ENCODE measurements at places on chromosomes 4 and X. TPM values are rescaled to one million over a fixed set of nuclear protein-coding genes. Genes with fewer than 3 reads are reported as not detected.

Gene RASL11B
- total RNA-seq: 71.4 TPM

Gene PKD2
- total RNA-seq: 29.4 TPM

Gene MAD2L1
- total RNA-seq: 93.0 TPM

Gene HDX
- 10.2 TPM for total RNA-seq

Gene PIM2
- 180 TPM for total RNA-seq

Gene BEX2
- total RNA-seq: 57.5 TPM

Gene TEX13B
- not detected for total RNA-seq

Gene NRK
- 8.3 TPM for total RNA-seq

Gene ASMT
- total RNA-seq: 1.4 TPM

Gene SGMS2
- 0.73 TPM for total RNA-seq

Gene RHOH
- total RNA-seq: 5.8 TPM

Gene NLRP2B
- total RNA-seq: not detected

DNA sequence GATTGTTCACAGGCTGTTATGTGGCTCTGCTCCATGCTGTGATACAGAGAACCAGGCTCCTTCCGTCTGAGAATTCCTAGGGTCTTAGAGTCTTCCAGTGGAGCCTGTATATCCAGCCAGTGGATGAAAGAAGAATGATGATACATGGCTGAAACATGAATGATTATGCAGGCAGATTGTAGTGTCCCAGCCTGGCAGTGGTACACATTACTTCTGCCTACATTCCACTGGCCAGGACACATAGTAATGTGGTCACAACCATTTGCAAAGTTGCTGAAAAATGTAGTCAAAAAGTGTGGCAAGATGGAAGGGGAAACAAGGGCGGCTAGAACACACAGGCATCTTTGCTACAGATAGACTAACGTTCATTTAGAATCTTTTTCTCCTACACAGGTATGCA, 4.5 kb upstream of the GBA3 start:
- no peak overlapping the region for H3K27ac ChIP-seq
- no peak for DNase-seq
- no peak overlapping the region for H3K4me3 ChIP-seq

DNA sequence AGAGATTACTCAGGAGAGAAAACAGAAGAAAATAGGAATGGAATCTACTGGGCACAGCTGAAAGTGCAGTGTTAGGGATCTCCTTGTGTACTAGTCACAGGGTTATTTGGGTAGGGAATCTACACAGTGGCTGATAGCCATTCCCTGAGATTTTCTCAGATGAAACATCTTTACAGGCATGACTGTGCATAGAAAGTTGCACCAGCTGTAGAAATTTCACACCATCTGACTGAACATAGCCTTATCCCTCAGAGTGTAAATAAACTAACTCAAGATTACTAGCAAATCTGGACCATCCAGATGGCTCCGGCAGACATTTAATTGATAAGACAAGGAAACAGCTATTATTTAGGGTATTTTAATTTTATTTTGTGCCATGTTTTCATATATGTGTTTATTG, 2053.5 kb upstream of the TENM3 start:
- H3K4me1 ChIP-seq: no peaks in the 10 kb centered on the region
- no peak for DNase-seq
- no peak overlapping the region for H3K27ac ChIP-seq
- H3K36me3 ChIP-seq: no peaks in the 10 kb centered on the region
- H3K4me3 ChIP-seq: no peak overlapping the region
- no peaks in the 10 kb centered on the region for H3K27me3 ChIP-seq

DNA sequence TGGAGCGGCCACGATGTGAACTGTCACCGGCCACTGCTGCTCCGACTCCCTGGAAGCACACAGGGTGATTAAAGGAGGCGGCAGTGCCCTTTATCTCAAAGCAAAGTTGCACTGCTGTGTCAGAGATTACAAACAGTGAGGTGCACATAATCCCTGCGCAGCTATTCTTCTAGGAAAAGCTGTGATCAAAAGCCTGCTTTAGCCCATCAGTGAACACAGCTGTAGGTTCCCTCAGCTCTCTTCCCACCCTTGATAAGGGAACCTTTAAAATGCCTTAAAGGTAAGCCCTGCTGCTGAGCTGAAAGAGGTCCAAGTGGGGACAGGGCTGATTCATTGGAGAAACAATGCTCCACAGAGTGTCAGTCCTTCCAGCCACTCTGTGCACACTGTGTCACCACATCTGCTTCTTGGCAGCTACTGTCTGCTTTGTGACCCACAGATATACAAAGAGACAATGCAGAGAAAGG, 127.6 kb downstream of the EIF4E start:
- no peaks in the 10 kb centered on the region for H3K27me3 ChIP-seq
- no peaks in the 10 kb centered on the region for H3K36me3 ChIP-seq
- no peaks in the 10 kb centered on the region for H3K4me1 ChIP-seq
- DNase-seq: no peak
- H3K27ac ChIP-seq: no peak overlapping the region

DNA sequence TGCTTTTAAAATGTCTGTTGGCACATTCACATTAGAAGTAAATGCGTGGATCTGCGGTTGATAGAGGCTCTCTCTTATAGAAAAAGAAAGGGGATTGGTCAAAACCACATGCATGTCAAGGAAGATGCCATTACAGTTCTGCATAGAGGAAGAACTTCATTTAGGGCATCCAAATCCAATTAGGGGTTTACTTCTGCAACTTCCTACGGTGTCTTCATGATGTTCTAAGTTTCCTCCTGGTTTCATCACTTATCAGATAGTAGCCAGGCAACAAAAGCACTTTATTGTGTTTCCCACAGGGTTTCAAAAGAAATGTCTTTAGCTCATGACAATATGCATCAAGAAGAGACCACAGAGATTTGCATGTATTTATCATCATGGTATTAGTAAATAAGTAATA, 136.0 kb upstream of the HPGD start:
- H3K4me1 ChIP-seq: no peaks in the 10 kb centered on the region
- H3K36me3 ChIP-seq: no peaks in the 10 kb centered on the region
- DNase-seq: no peak
- H3K4me3 ChIP-seq: no peak overlapping the region

- peaks cover 2% of the 10 kb centered on the region for H3K4me1 ChIP-seq
- DNase-seq: no peak
- H3K36me3 ChIP-seq: no peaks in the 10 kb centered on the region
- no peak overlapping the region for H3K4me3 ChIP-seq
Measured at GRCh38 chrX:154815274-154815818, 10.1 kb upstream of the MPP1 start.

GRCh38 chr4:15777697-15778288, 335 bp upstream of the CD38 start:
- peaks cover 22% of the 10 kb centered on the region for H3K27me3 ChIP-seq
- H3K36me3 ChIP-seq: no peaks in the 10 kb centered on the region
- no peak for DNase-seq
- peaks cover 4% of the 10 kb centered on the region for H3K4me1 ChIP-seq

- no peaks in the 10 kb centered on the region for H3K36me3 ChIP-seq
- DNase-seq: no peak
- no peaks in the 10 kb centered on the region for H3K27me3 ChIP-seq
- H3K4me3 ChIP-seq: no peak overlapping the region
- no peak overlapping the region for H3K27ac ChIP-seq
- peaks cover 12% of the 10 kb centered on the region for H3K4me1 ChIP-seq
Measured at GRCh38 chr4:151530230-151530629, 121.3 kb downstream of the FHIP1A start.

DNA sequence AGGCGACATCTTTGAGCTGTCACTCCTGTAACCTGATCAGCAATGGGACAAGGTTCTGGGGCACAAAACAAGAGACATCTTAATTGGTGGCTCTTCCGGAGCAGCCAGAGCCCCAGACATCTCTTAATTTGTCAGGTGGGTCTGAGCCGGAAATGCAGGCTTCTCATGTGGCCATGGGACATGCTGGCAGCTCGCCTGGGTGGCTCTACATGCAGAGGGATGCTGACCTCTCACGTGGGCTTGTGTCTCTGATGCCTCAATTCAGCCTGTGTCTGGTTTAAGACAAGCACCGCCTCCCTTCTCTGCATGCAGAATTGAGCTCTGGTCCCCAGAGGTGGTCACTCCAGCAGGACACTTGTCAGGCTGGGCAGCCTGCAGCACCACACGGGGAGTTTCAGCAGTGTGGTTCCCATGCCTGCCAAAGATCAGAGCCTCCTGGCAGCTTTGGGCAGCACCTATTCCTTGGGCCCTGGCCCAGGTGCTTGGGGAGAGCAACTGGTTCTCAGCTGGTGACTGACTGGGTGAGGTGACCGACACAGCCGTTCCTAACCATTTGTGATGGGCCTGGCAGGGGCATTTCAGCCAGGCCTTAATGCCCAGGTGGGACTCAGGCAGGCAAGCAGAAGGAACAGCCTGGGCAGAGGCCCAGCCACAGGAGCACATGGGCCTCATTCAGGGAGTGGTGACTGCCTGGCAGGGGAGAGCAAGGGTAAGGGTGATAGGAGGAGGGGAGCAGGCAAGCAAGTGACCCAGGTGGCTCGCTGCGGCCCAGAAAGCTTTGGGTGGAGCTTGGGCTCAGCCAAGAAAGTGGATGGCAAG, 53.4 kb downstream of the HMX1 start:
- DNase-seq: no peak
- no peaks in the 10 kb centered on the region for H3K4me1 ChIP-seq
- no peaks in the 10 kb centered on the region for H3K36me3 ChIP-seq
- H3K27ac ChIP-seq: no peak overlapping the region
- no peak overlapping the region for H3K4me3 ChIP-seq
- H3K27me3 ChIP-seq: no peaks in the 10 kb centered on the region

- no peaks in the 10 kb centered on the region for H3K4me1 ChIP-seq
- H3K27me3 ChIP-seq: no peaks in the 10 kb centered on the region
- H3K4me3 ChIP-seq: no peak overlapping the region
- no peak overlapping the region for H3K27ac ChIP-seq
- no peaks in the 10 kb centered on the region for H3K36me3 ChIP-seq
Measured at GRCh38 chrX:29531336-29531735, 684.0 kb upstream of the MAGEB2 start.

DNA sequence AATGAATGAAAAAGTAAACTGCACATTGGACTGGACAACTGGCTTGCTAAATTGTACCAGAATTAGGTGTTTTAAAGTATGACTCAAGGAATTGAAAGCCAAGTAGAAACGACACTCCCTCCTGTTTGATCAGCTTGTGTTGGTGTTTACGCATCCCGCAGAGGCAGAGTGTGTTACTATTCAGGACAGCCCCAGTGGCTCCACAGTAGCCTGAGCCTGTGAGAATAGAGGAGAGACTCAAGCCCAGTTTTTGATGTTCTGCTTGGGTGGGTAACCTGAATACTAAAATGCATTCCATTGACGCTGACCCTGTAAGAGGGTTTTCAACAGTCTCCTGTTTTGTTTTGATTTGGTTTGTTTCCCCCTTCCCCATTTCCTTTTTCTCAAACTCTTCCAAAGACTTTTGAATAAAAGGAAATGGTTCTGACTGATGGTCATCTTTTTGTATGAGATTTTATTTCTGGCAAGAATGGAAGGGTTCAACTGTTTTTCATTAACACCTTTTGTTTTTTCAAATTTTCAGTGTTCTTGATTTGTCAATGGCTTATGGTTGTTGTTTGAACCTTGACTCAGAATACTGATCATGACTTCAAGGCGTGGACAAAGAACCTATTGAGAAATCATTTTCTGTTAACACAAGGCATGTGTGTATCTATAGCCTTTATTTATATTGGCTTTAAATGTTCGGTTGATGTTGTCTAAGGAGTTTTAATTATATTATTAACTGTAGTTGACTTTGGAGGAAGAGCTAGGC, 10.2 kb downstream of the ADGRL3 start:
- no peaks in the 10 kb centered on the region for H3K27me3 ChIP-seq
- H3K4me1 ChIP-seq: no peaks in the 10 kb centered on the region
- H3K36me3 ChIP-seq: no peaks in the 10 kb centered on the region
- DNase-seq: no peak
- no peak overlapping the region for H3K27ac ChIP-seq

- DNase-seq: no peak
- H3K36me3 ChIP-seq: no peaks in the 10 kb centered on the region
- H3K4me3 ChIP-seq: no peak overlapping the region
- H3K27me3 ChIP-seq: no peaks in the 10 kb centered on the region
- H3K27ac ChIP-seq: no peak overlapping the region
- H3K4me1 ChIP-seq: no peaks in the 10 kb centered on the region
Measured at GRCh38 chr4:173367285-173367684, 3.5 kb upstream of the SAP30 start.

- H3K27ac ChIP-seq: no peak overlapping the region
- H3K4me3 ChIP-seq: no peak overlapping the region
Measured at GRCh38 chr4:25890571-25891485, 23.2 kb upstream of the SMIM20 start.

- no peaks in the 10 kb centered on the region for H3K36me3 ChIP-seq
- H3K27ac ChIP-seq: no peak overlapping the region
- DNase-seq: no peak
- no peaks in the 10 kb centered on the region for H3K27me3 ChIP-seq
Measured at GRCh38 chr4:148391056-148391455, 51.2 kb downstream of the NR3C2 start.

DNA sequence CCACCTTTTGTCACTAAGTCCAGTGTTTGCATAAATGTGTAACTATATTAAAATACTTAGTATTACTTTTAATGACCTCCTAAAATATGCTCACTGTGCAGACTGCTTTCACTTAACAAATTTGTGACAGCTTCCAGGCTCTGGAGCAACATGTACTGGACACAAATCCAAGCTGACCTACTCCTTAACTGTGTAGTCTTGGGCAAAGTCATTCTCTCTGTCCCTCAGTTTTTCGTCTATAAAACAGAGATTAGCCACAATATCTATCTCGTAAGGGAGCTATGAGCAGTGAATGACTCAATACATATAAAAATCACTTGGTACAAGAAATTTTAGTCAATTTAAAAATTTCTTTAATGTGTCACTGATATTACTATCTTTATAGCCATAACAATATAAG, 20.4 kb upstream of the RAB40A start:
- no peaks in the 10 kb centered on the region for H3K36me3 ChIP-seq
- H3K27ac ChIP-seq: no peak overlapping the region
- H3K4me3 ChIP-seq: no peak overlapping the region
- H3K4me1 ChIP-seq: no peaks in the 10 kb centered on the region
- no peaks in the 10 kb centered on the region for H3K27me3 ChIP-seq

DNA sequence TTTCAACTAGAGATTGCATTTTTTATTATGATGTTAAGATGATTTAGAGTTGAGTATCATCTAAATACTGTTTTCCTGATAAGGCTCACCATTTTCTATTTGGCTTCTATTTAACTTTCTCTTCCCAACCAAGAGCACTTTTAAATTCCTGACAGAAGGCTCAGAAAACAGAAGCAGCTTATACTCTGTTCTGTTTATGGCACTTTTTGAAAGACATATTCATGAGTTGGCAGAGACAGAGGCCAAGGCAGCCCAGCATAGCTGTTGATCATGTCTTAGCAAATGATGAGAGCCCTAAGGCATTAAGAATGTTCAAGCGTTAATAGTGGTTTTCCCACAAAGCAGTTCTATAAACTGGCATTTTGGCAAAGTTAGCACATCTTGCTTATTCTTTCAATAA, 330.3 kb downstream of the TRAM1L1 start:
- no peaks in the 10 kb centered on the region for H3K4me1 ChIP-seq
- H3K36me3 ChIP-seq: no peaks in the 10 kb centered on the region
- no peak overlapping the region for H3K27ac ChIP-seq
- no peak overlapping the region for H3K4me3 ChIP-seq
- no peaks in the 10 kb centered on the region for H3K27me3 ChIP-seq

- no peak for DNase-seq
- H3K4me1 ChIP-seq: peaks cover 3% of the 10 kb centered on the region
- H3K27me3 ChIP-seq: no peaks in the 10 kb centered on the region
Measured at GRCh38 chr4:99088023-99088449, 552 bp downstream of the ADH5 start.

- H3K4me3 ChIP-seq: no peak overlapping the region
- no peak for DNase-seq
- no peak overlapping the region for H3K27ac ChIP-seq
- H3K36me3 ChIP-seq: peaks cover 7% of the 10 kb centered on the region
- no peaks in the 10 kb centered on the region for H3K27me3 ChIP-seq
- no peaks in the 10 kb centered on the region for H3K4me1 ChIP-seq
Measured at GRCh38 chrX:119475389-119476101, 7.3 kb downstream of the SLC25A5 start.
